ENCODE measurements at places on chromosomes 3 and 15.

GRCh38 chr15:41281236-41281635 lies 50.2 kb downstream of the CHP1 start:
- DNase-seq, result no peak

- no peak for DNase-seq
Measured at GRCh38 chr3:44932271-44932670, 43.7 kb downstream of the ZDHHC3 start.

GRCh38 chr3:143147707-143148106 lies 28.1 kb downstream of the CHST2 start:
- DNase-seq, result no peak

DNA sequence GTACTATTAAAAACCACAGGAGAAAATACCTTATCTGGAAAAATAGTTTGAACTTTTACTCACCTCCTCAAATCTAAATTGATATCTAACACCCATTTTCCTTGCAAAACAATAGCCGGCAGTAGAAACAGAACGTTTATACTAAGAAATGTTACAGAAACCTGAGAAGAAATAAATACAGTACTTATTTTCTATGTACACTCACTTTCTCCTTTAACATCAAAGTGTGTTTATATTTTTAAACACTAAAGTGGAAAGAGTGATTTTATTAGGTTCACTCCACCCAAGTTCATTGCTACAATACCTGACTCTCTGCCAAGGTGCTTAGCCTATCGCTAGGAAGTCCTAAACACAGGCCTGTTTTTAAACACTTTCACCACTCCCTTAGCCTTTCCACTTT lies 87.8 kb upstream of the TJP1 start:
- no peak for DNase-seq

- DNase-seq, result no peak
Measured at GRCh38 chr3:17065881-17066280, 181.1 kb downstream of the PLCL2 start.

- DNase-seq, result no peak
Measured at GRCh38 chr3:12585970-12586369, 29.1 kb downstream of the MKRN2 start.

All from cerebellum (tissue), 4 donors.